ENCODE measurements at places on chromosomes 16 and 17. TPM values are rescaled to one million over a fixed set of nuclear protein-coding genes. Genes with fewer than 3 reads are reported as not detected.

Gene SPN
- 0.60 TPM for total RNA-seq

DNA sequence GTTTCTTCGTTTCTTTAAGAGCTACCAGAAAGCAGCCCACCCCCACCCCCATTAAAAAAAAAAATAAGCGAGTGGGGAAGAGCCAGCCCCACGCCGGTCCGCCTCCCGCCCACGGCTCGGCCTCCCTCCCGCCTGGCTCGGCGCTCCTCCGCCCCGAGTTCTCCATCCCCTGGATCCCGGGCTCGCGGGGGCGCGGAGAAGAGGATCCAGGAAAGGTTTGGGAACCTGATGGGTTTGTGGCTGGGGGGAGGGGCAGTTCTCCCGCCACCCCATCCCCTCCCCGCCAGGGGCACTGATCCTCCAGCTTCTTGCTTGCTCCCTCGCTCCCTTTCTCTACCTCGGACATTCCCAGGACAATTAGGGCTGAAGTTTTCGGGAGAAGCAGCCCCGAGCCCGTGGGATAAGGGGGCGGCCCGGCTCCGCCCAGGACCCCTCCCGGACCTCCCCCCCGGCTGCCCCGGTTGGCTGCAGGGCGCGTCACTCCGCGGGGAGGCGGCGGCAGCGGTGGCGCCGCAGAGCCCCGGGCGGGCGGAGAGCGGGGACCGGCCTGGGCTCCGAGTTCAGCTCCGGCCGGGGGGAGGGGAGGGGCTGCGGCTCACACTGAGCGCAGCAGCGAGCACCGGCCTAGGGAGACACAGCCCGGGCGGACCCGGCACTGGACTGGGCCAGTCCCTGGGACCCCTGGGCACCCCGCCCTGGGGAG is 1.0 kb upstream of the SALL1 start:
- peak; percentile 39 for ATAC-seq

Gene PRSS22
- 97.0 TPM for total RNA-seq

Gene MARVELD3
- 3.6 TPM for total RNA-seq

DNA sequence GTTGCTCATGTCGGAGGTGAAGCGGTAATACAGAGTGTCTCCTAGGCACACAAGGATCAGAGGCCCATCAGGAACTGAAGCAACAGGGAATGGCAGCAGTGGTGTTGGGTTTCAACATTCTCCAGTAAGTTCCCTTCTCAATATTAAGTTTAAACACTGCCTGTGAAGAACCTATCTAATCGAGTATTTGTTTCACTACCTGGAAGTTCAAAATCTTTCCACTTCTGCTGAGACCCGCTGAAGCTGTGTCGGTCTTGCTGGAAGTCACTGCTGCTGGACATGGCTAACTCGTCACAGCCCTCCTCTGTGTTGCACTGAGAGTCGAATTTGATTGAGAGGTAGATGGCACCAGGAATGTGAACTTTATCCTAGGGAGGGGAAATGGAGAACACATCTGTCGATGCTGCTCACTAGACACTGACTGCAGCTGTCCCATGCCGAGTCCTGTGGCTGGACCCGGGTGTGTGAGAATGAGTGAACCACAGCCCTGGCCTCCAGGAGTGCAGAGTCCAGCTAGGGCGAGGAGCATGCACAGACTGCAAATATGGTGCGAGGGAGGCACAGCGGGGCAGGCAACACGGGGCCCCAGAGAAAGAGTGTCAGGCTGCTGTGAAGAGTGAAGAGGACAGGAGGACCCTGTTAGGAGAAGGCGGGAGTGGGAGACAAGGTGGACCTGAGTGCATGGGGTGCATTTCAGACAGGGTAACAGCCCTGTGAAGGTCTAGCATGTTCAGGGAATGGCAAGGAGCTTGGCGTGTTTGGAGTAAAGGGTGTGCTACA is 50.1 kb upstream of the ATP2A3 start:
- ATAC-seq = no peak

- no peak for ATAC-seq
Observed at GRCh38 chr16:75238132-75238852, 13.1 kb downstream of the BCAR1 start.

DNA sequence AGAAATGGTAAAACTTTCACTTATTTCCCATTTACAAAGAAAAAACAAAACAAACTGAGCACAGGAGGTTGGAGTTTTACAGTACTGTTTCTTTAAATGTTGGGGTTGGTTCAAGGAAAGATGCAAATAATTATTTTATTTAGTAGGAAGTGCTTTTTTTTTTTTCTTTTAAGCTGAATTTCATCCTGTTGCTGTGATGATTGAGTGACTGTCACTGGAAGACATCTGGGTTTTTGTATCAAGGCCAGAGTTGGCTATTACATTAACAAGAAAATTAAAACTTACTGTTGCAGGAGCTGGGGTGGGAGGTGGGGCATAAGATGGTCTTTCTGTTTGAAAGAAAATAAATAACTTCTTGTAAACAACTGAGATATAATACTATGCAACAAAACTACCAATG is 2.3 kb downstream of the SMARCE1 start:
- ATAC-seq = no peak

GRCh38 chr17:72470734-72471133 is 349.9 kb downstream of the SOX9 start:
- no peak for ATAC-seq

DNA sequence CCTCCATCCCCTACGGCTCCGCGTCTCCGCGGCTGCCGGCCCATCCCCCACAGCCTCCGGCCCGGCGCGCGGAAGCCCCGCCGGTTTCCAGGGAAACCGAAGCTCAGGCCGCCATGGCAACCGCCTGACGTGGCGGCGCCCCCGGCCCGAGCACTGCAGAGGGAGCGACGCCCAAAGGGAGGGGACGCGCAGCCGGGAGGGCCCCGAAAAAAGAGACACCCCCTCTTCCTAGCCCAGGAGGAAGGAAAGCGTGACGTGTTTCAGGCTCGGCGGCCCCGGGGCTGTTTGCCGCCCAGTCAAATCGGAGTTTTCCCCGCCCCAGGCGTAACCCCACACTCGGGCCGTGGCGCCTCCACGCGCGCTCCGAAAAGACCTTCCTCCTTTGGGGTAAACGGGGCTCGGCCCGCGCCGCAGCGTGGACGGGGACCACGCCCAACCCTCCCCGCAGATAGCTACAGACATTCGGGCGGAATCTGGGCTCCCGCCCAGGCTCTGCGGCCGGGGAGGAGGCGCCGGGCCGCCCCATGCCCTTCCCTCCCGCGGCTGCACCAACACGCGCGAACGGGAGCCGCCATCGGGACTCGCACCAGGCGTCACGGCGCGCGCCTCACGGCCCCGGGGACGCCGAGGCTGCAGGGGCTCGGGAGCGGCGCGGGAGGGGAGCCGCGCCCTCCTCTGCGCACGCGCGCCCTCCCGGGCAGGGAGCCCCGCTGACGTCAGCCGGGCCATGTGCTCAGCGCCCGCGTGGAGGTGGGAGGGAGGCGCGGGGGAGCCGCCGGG is 7.5 kb downstream of the MNT start:
- ATAC-seq = peak; percentile 62

- ATAC-seq = no peak
Observed at GRCh38 chr16:24282141-24282540, 26.0 kb downstream of the CACNG3 start.

Gene P2RX5
- 0.72 TPM for total RNA-seq

Gene CRYM
- 5.1 TPM for total RNA-seq

GRCh38 chr16:53664724-53665345 is 38.8 kb downstream of the RPGRIP1L start:
- ATAC-seq = no peak

Gene CCL17
- total RNA-seq = 1.6 TPM

Gene TVP23A
- not detected for total RNA-seq

GRCh38 chr16:23174622-23175021 is 7.9 kb upstream of the SCNN1G start:
- no peak for ATAC-seq

DNA sequence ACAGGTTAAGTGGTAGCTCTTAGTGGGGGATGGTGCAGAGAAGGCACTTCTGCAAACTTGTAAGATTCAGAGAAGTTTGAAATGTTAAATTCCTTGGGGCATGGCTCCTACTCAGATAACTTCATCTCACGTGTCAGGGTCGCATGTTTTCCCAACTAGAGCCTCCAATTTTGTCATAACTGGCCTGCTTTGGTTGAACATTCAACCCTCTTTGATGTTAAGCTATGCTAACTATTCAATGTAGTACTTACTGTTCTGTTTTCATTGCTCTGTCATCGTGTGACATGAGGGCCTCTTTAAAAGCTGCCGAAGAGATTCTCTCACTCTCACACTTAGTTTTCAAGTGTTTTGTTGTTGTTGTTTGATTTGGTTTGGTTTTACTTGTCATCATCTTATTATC is 280.8 kb downstream of the CDH11 start:
- ATAC-seq = no peak

- no peak for ATAC-seq
Observed at GRCh38 chr16:71917900-71918299, 22.6 kb downstream of the IST1 start.

DNA sequence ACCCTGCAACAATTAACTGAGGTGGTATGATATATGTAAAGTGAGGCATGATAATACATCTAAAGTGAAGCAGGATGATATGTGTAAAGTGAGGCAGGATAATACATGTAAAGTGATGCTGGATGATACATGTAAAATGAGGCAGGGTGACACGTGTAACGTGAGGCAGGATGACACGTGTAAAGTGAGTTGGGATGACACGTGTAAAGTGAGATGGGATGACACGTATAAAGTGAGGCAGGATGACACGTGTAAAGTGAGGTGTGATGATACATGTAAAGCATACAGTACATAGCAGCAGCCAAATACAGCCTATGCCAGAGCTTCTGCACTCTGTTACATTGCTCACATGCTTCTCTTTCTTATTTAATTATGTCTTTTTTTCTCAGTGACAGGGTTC is 184.4 kb upstream of the FOXF1 start:
- ATAC-seq = no peak

- no peak for ATAC-seq
Observed at GRCh38 chr17:79150035-79150733, 75.6 kb downstream of the ENGASE start.

DNA sequence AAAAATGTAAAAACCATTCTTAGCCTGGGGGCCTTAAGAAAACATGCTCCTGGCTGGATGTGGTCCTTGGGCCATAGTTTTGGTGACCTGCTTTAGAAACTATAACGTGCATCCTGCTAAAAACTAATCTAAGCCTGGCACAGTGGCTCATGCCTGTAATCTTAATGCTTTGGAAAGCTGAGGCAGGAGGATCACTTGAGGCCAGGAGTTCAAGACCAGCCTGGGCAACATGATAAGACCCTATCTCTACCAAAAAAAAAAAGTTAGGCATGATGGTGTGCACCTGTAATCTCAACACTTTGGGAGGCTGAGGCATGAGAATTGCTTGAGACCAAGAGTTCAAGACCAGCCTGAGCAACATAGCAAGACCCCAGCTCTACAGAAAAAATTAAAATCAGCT is 183.8 kb upstream of the CHMP6 start:
- no peak for ATAC-seq

Gene HS3ST4
- total RNA-seq = 2.1 TPM

GRCh38 chr17:996554-997344 is at the start of gene TIMM22:
TSS of gene TIMM22 (plus strand) at chr17:997129. CDS start at chr17:997143, 14 bp downstream.
- peak; percentile 94 for ATAC-seq

DNA sequence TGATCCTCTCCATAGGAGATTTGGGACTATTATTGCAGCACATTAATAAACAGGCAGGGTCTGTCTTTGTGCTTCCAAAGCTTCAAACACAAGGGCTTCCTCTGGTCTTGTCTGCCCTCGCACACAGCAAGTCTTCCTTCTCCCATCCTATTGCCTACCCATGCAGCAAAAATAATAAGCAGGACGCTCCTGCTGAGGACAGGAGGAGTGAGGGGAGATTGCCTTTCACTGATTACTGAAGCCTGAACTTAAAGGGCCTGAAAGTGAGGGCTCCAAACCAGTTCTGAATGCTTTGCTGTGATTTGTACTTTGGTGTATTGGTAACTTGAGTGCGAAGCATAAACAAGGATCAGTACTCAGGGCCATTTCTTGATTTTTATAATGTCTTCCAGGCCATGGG is 197.6 kb upstream of the XYLT1 start:
- no peak for ATAC-seq

- ATAC-seq = peak; percentile 93
Observed at GRCh38 chr16:84396537-84397008, 28.2 kb downstream of the ATP2C2 start.

DNA sequence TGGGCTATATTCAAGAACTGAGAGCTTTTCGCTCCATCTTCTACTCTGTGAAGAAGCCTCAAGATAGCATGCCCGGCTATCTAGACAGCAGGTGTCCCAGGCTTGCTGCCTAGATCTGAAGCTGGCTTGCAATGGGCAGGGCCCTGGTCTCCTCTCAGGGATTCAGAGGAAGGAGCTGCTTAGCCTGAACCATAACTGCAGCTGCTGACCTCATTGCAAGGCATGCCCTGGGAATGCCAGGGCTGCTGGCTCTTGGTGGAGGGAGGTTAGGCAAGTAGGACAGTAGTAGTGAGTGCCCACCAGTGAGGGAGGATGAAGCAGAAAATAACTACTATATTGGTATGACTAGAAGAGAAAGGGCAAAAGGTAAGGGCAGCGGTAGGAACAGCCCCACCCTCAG is 21.3 kb upstream of the SLC35B1 start:
- no peak for ATAC-seq

DNA sequence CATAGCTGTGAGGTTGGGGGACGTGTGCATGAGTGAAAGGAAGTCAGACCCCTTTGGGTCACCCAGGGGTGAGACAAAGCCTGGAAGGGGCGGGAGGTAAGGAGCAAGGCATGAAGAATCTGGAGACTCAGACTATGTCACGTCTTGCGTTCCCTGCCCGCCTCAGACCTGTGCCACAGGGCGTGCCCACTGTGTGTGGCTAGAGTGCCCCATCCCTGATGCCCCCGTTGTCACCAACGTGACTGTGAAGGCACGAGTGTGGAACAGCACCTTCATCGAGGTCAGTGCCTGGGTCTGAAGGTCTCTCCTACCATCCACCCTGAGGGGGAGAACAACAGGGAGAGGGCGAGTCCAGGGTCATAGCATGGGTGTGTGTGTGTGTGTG is 15.1 kb upstream of the PDK2 start:
- ATAC-seq = peak; percentile 17

- no peak for ATAC-seq
Observed at GRCh38 chr16:31079342-31079944, 5.2 kb downstream of the ZNF646 start.

Gene TSR3
- 42.6 TPM for total RNA-seq

Gene TNFRSF17
- 0.24 TPM for total RNA-seq

DNA sequence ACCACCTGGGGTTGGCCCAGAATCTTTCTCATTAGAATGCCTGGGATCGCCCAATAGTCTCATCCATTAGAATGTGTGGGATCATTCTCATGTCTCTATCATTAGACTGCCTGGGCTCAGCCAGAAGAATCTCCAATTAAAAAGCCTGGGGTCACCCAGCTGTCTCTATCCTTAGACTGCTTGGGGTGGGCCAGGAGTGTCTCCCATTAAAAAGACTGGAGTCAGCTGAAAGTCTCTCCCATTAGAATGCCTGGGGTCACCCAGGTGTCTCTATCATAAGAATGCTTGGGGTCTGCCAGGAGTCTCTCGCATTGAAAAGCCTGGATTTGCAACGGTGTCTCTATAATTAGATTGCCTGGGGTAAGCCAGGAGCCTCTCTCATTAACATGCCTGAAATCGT is 2225.7 kb downstream of the TP53TG3F start:
- no peak for ATAC-seq

GRCh38 chr16:86810062-86810461 is 231.7 kb downstream of the FOXL1 start:
- no peak for ATAC-seq
